ENCODE measurements at places on chromosomes 5 and 9. TPM values are rescaled to one million over a fixed set of nuclear protein-coding genes. Genes with fewer than 3 reads are reported as not detected.

GRCh38 chr9:99451112-99451606 is 229.1 kb downstream of the SEC61B start:
- no peak for DNase-seq

- peak; percentile 32 for DNase-seq
These were observed 1.9 kb upstream of the MRPS2 start for GRCh38 chr9:135498381-135499126.

- DNase-seq, result no peak
These were observed 300.6 kb upstream of the EDIL3 start for GRCh38 chr5:84685121-84685894.

DNA sequence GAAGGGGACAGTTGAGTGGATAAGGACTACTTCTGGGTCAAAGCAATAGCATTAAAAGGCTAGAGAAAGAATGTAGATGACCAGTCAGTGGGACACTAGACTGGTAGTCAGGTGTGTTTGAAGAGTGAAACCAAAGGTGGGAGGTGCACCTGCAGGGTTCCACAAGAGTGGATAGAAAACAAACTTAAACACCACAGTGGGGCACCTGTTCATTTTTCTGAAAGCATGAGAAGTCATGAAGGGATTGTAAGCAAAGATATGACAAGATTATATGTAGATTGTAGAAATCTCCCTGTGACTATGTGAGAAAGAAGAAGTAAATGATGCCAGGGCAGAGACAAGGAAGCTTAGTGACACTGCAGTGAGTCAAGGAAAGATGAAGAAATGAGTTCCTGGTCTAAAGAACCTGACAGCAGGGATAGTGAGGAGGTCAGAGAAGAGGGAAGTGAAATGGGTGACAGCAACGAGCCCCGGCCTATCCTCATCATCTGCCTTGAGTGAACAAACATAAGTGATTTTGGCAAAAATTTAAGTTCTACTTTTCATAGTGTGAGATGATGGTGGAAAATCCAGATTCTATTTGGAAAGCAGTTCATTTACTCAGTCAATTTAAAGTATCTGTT is 296.9 kb downstream of the TLE4 start:
- DNase-seq, result no peak

DNA sequence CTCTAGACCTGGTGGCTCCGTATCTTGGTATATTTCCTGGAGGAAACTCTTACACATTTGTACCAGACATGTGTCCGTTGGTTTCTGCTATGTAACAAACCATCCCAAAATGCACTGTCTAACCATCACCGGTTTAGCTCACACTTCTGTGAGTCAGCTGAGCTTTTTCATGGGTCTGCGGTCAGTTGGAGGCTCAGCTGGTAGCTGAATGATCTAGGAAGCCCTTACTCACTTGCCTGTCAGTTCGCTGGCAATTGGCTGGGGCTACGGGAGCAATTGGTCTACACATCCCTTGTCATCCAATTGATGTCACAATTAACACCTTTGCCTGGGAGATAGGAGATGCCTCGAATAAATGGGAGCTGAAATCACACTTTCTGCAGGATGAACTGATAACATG is 11.6 kb upstream of the WHRN start:
- no peak for DNase-seq

- no peak for DNase-seq
These were observed 22.4 kb upstream of the TNFAIP8 start for GRCh38 chr5:119333421-119333851.

DNA sequence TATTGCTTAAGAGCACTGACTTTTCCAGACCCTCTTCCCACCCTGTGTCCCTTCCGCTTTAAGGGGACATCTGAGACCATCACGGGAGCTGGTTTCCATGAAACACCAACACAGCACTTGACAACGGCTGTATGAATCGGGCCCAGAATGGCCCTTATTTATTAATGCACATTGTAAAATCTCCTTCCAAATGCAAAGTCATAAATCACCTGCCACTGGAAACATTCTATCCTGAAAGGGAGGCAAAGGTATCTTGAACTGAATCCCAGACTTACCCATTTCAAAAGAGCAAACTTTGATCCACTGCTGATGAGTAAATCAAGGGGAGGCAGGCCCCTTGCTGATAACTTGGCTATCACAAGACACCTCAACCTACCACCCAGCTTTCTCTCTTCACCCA is 37.4 kb downstream of the SHB start:
- DNase-seq, result no peak

- DNase-seq, result no peak
These were observed 175.1 kb downstream of the CCDC192 start for GRCh38 chr5:127878174-127878750.

- no peak for DNase-seq
These were observed 6.9 kb upstream of the EGR1 start for GRCh38 chr5:138458384-138458783.

DNA sequence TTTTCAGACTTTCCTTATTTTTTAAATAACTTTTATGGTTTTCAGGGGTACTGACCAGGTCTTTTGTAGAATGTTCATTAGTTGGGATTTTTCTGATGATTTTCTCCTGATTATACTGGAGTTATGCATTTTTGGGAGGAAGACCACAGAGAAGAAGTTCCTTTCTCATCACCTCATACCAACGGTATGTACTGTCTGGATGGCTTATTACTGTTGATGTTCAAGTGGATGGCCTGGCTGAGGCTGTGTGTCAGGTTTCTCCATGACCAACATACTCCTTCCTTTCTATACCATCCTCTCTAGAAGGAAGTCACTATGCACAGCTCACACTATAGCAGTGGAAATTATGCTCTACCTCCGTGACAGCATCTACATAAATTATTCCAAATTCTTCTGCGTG is 71.1 kb upstream of the NR3C1 start:
- no peak for DNase-seq

DNA sequence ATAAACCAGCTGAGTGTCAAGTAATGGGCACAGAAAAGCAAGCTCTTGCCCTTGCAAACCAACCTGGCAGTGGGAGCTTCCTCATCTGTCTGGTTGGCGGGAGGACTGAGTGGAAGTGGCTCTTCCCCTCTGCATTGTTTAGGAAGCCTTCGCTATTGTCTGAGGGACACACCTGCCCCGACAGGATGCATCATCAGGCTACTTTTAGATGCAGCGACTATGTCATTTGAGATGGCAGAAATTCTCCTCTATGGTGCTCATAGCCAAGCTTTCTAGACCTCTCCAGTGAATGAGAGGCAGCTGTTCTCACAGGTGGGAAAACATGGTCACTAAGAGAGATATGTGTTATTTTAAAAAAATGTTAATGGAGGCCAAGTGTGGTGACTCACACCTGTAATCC is 104.0 kb downstream of the DOCK8 start:
- no peak for DNase-seq

DNA sequence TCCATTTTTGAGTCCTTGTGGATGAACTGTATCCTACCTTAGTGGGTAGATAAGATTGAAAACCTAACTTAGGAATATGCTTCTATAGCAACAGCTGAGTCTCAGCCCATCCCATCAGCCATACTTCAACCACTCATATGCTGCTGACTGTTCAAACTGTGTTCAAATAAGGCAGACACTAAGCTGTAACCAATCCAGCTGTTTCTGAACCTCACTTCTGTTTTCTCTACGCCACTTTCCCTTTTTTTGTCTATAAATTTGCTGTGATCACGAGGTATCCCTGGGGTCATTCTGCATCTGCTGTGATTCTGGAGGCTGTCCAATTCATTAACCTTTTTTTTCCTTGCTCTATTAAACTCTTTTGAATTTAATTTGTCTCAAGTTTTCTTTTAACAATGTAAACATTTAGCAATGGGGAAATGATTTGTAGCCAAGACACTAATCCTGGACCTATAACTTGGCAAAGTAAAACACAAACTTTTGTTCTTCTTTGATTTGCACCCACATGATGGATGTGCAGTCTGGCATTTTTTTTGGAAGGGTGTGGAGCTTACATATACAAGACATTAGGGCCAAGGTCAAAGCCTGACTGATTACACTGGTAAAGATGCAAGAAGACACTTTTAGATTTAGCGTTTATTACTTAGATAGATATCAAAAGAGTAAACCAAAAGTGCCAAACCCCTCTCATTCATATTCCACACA is 14.9 kb upstream of the SCGB3A2 start:
- no peak for DNase-seq

- no peak for DNase-seq
These were observed 2253.1 kb upstream of the C9orf72 start for GRCh38 chr9:29826421-29826820.

- DNase-seq, result no peak
These were observed at the start of gene FBN2 for GRCh38 chr5:128538000-128538249. Gene FBN2, minus strand, starts transcription at chr5:128538245. Its CDS starts 642 bp downstream, at chr5:128537603.

DNA sequence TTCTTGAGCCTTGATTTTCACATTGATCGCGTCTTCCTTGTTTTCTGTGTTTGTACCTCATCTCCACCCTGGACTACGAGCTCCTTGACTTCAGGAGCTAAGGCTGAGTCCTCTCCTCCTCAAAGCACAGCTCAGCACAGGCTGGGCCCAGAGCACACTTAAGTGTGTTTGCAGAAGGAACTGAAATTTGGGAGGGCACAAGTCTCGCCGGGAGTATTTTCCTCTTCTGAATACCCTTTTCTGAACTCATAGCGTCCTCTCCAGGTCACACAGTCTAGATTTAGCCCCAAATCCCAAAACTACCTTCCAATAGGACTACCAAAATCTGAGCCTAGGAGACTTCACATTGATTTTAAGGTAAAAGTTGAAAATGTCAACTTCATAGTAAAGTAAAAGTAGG is 41.6 kb downstream of the TSTD2 start:
- no peak for DNase-seq

GRCh38 chr9:124520206-124520596 is 13.0 kb upstream of the NR5A1 start:
- no peak for DNase-seq

- DNase-seq, result no peak
These were observed 487 bp downstream of the SPATA24 start for GRCh38 chr5:139403418-139403786.

- DNase-seq, result no peak
These were observed 123.3 kb downstream of the ST8SIA4 start for GRCh38 chr5:100779669-100780375.

DNA sequence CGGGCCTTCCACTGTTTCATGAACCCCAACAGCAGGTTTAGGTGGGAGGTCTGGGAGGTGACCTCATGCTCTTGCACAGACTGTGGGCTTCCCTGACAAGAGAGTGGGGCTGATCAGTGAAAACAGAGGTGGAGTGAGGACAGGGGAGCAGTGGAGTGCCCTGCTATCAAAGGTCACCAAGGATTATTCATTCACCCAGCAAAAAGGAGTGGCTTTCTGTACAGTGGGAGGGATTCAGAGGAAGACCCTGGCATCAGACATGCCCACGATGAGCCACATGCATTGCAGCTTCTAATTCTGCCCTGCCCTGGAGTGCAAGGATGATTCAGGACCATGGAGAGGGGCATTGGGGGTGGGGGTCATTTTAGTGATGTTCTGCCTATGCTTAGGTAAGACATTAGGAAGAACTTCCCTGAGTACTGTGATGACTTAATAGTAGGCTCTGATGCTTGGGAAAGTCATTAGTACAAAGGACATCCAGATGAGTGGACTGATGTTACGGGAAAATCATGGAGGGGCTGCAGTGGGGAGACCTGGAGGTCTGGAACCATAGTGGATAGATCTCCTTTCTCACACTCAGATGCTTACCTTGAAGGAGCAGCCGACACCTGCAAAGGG is 12.8 kb downstream of the TRAF1 start:
- peak; percentile 36 for DNase-seq

DNA sequence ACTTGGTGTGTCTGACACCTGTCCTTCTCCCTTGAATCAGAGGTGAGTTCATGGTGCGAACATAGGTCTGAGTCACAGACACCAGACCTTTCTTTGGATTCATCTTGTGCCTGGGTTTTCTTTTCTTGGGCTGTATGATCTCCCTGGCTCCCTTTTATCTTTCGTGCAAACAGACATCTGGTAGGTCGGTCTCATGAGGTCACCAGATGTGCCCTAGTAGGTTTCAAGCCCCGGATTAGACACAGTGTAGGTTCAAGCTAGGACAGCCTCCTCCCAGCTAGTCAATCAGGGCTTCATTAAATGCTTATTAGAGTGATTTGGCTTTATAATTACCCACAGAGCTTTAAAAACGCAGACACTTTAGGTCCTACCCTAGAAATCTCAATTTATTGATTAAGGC is 106.0 kb upstream of the MYO10 start:
- DNase-seq, result no peak

DNA sequence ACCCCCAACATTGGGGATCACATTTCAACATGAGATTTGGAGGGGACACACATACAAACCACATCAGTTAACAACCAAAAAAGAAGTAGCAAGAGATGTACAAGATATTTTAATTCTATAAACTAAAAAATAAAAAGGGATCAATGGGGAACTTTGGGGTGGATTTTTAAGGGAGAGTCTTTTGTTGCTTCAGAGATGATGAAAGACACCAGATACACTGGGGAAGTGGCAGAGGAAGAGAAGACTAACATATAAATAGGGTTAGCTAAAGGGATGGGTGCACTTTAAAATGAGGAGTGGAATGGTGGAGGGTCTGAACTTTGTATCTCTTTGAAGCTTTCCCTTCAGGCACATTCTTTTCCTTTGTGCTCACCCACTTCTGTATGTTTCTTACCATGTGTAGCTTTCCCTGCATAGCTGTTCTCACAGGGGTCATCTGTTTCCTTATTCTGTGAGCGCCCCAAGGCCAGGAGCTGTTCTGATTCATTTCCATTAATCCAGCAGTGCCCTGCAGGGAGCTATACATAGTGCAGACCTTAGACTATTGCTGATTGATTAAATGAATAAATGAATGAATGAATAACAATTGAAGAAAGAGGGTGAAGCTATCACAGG is 531.6 kb upstream of the KLF4 start:
- DNase-seq, result no peak

- no peak for DNase-seq
These were observed 1565.0 kb upstream of the WWC1 start for GRCh38 chr5:166726406-166726805.

- DNase-seq, result no peak
These were observed 582.6 kb downstream of the PSAT1 start for GRCh38 chr9:78879324-78880100.

DNA sequence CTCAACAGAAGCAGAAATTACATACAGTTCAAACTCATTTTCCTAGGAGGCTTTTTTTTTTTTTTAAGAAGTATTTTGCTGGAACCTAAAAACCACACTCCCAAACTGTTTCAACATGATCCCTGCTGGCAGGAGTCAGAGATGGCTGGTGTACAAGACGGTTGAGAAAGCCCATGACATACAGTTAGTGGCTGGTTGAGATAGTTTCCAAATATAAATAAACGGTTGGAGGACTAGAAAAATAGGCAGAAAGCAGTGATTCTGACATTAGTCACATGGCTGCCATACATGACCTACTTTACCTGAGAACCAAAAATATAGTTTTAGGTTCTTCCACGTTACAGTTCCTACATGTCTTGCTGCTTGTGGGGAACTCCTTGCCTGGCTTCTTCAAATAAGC is 31.7 kb upstream of the BASP1 start:
- DNase-seq, result no peak

CCIN gene
- not detected for total RNA-seq

MAP1B gene
- total RNA-seq, result 0.13 TPM

GLT6D1 gene
- total RNA-seq, result not detected

MSX2 gene
- total RNA-seq, result not detected

MYOT gene
- not detected for total RNA-seq

GPR21 gene
- 0.35 TPM for total RNA-seq

QRFP gene
- total RNA-seq, result not detected

Data from CD8-positive, alpha-beta memory T cell (primary cell).